ENCODE measurements at places on chromosomes 16 and 17. TPM values are rescaled to one million over a fixed set of nuclear protein-coding genes. Genes with fewer than 3 reads are reported as not detected.
A peak's percentile ranks its signal among the peaks of the same experiment; 100 is the strongest.

DNA sequence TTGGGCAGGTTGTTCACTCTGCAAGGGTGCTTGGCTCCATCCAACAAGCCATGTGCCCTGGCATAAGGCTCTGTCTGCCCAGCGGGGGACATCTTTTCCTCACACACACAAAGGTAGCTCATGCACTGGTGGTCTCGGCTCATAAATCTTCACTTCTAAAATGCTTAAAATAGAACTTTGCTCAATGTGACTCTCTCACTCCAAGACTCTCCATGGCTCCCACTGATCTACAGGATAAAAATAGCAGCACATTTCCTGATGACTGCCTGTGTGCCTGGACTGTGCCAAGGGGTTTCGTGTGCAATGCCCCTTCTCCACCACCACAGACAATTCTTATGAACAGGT is 15.1 kb upstream of the CIBAR2 start:
- DNase-seq, result no peak

The TPPP3 gene
- total RNA-seq, result not detected

GRCh38 chr17:33968350-33969044 is 286.6 kb upstream of the CCL2 start:
- peak; percentile 85 for DNase-seq

DNA sequence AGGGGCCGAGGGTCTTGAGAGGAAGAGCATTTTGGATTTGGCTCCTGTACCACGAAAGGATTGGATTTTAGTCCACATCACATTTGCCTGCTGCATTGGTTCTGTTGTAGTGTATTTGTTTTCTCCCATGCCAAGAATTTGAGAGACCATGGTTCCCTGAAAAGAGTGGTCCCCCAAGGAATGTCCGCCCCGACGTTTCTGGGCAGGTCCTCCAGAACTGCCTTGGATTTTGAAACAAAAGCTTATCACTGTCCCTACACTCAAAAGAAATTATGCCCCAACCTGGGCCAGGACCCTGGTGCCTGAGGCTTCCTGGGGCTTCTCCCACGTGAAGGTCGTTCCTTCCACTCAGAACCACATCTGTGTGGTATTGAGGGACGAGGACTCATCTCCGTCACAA is 10.8 kb downstream of the NTN1 start:
- DNase-seq, result no peak

DNA sequence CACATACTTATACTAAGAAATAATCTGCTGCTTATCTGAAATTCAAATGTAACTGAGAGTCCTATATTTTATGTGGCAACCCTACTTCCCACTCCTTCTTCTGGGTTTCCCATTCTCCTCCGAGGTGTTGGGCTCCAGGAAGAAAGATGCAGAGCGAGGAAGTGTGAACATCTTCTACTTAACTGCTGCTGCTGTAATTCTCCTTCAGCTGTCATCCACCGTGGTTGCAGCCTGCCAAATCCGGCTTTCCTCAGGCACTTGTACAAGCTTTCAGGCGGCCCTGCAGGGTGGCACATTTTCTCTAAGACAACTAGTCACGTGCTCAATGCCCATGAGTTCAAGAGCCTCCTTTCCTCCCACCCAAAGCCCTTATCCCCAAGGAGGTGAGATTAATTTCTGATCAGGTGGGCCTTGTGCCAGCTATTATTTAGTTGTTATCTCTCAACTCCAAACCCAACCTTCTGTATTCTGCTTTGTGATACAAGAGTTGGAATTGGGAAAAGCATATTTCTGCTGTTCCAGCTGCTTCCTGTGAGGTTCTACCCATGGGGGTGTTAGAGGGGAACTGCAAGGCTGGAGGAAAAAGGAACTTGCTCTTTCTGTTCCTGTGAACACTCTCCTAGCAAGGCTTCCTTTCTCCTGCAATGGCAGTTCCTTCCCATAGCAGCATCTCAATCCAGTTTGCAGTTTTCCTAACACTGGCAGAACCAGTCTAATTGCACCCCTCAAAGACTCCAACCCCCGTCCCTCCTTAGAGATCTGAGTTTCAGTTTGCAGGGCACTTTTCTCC is 67.6 kb upstream of the RBBP6 start:
- DNase-seq, result no peak

DNA sequence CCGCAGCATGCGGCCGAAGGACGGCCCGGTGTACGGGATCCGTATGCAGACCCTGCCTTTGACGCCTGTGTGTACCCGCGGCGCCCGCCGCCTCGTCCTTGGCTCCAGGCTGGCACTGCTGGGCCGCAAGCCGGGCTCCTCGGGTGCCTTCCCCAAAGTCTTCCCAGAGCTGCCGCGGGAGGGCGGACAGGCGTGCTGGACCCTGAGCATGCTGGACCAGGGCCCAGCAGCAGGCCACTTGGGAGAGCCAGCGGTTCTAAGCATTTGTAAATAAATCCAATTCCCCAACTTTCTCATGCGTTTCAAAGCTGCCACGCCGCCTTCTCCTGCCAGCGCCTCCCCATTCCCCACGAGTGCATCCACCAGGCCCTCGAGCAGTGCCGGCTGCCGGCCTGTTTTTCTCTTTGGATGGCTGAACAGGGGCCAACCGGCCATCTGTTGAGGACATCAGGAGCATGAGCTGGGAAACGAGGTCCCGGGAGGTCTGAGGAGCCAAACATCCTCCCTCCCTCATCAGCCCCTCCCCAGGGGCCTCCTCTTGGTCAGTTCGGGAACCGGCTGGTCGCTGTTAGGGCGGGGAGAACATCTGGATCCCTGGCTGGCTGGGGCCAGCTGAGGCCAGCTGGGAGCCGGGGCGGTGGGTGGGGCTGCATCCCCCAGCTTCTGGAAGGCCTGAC is 20.5 kb upstream of the PABPN1L start:
- DNase-seq, result no peak
